ENCODE measurements at places on chromosomes 1 and 21. TPM values are rescaled to one million over a fixed set of nuclear protein-coding genes. Genes with fewer than 3 reads are reported as not detected.

The CD48 gene
- polyA plus RNA-seq = 133 TPM

The CD1E gene
- not detected for polyA plus RNA-seq

The CGN gene
- polyA plus RNA-seq = 0.43 TPM

The PM20D1 gene
- polyA plus RNA-seq = 0.43 TPM

The S100A8 gene
- 20.0 TPM for polyA plus RNA-seq

The CA6 gene
- polyA plus RNA-seq = not detected

Data from naive B cell (primary cell).